ENCODE measurements at places on chromosomes 3 and 15. TPM values are rescaled to one million over a fixed set of nuclear protein-coding genes. Genes with fewer than 3 reads are reported as not detected.

Gene GABRR3
- not detected for polyA plus RNA-seq

Gene SLC12A1
- not detected for polyA plus RNA-seq

Gene CCDC39
- not detected for polyA plus RNA-seq

Gene KBTBD13
- not detected for polyA plus RNA-seq

Gene ADIPOQ
- polyA plus RNA-seq = not detected

Gene TMEM40
- not detected for polyA plus RNA-seq

Gene INSYN1
- polyA plus RNA-seq = not detected

Gene PLA2G4D
- polyA plus RNA-seq = not detected

Gene CYP8B1
- polyA plus RNA-seq = not detected

Gene HERC2
- 8.5 TPM for polyA plus RNA-seq

Measured in naive B cell (primary cell).